H1 (cell line): ENCODE measurements at places on chromosomes 11 and 22.

DNA sequence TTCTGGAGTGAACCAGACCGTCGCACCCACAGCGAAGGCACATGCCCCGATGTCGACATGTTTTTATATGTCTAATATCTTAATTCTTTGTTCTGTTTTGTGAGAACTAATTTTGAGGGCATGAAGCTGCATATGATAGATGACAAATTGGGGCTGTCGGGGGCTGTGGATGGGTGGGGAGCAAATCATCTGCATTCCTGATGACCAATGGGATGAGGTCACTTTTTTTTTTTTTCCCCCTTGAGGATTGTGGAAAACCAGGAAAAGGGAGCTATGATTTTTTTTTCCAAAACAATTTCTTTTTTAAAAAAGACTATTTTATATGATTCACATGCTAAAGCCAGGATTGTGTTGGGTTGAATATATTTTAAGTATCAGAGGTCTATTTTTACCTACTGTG, 49.2 kb upstream of the OR4B1 start:
- no peak for DNase-seq

DNA sequence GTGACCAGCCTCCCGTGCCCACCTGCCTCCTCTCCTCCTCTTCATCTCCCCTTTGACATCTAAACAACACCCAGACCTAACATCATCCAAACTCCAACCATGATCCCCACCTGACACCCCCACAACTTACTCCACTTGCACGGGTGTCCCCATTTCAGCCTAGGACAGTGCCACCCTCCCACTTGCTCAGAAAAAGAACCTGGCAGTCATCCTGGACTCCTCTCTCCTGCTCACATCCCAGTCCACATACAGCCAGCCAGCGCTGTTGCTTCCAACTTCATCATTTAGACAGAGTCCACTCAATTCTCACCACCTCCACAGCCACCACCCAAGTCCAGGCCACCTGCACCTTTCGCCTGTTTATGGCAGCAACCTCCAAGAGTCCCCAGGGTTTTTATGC, 485.7 kb downstream of the MN1 start:
- no peak for DNase-seq

DNA sequence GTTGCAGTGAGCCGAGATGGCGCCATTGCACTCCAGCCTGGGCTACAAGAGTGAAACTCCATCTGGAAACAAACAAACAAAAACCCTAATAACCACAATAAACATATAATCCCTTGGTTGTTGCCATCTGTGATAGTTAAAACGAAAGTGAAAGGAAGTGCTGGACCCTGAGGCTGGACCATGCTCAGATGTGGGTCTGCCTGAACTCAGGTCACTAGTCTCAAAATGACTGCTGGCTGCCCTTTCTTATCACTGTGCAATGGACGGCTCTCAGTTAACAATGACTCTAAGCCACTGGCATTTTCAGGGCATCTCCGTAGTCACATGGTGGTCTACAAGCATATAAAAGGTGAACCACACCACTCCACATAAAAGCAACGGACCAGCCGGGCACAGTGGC, 48.2 kb upstream of the FTH1 start:
- no peak for DNase-seq

DNA sequence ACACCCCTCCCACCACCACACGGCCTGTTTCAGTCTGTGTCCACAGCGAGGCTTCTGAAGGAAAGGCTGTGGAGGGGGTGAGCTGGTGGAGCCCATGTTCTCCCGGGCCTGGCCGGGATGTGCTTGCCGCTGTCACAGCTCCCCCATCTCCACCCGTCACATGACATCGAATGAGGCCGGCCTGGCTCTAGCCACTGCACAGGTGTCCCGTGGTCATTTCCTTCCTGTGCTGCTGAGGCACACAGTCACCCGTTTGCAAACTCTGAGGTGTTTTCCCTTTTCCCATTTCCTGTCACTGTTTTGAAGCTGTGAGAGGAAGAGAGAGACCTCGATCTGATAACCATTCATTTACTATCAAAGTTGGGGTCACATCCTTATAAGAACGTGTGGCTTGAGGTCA, 55.7 kb upstream of the CLDN5 start:
- no peak for DNase-seq

DNA sequence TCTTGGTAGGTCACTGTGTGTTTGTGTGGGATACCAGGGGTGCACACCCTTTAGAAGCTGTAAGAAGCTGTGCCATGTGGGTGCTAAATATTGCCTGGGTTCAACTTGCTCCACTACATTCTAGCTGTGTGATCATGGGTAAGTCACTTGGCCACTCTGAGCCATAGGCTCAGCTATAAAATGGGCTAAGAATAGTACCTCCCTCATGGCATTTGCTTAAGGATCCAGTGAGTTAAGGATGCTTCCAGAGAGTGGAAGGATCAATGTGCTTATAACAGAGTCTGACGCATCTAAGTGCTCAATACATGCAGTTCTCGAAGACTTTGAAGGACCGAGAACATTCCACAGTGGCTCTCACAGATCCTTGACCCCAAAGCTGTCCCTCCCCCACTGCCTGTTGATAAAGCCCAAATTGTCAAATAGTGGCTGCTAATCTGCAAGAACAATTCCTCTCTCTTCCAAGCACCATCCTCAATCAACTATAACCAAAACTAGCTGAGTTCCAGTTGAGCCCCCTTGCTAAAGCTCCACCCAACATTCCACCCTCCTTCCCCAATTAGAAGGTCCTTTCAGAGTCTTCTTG, 13.2 kb upstream of the TMPRSS6 start:
- DNase-seq = no peak

DNA sequence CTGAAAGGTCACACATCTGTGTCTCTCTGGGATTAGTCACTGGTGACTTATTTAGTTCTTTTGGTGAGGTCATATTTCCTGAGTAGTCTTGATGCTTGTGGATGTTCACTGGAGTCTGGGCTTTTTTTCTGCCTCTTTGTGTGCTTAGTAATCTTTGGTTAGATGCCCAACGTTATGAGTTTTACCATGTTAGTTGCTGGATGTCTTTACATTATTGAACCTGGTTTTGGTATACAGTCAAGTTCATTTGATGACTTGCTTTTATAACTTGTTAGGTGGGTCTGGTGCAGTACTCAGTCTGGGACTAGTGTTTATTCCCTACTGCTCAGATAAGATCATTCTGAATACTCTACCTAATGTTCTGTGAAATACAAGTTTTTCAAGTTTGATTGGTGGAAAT, 26.2 kb upstream of the SLC37A2 start:
- no peak for DNase-seq

DNA sequence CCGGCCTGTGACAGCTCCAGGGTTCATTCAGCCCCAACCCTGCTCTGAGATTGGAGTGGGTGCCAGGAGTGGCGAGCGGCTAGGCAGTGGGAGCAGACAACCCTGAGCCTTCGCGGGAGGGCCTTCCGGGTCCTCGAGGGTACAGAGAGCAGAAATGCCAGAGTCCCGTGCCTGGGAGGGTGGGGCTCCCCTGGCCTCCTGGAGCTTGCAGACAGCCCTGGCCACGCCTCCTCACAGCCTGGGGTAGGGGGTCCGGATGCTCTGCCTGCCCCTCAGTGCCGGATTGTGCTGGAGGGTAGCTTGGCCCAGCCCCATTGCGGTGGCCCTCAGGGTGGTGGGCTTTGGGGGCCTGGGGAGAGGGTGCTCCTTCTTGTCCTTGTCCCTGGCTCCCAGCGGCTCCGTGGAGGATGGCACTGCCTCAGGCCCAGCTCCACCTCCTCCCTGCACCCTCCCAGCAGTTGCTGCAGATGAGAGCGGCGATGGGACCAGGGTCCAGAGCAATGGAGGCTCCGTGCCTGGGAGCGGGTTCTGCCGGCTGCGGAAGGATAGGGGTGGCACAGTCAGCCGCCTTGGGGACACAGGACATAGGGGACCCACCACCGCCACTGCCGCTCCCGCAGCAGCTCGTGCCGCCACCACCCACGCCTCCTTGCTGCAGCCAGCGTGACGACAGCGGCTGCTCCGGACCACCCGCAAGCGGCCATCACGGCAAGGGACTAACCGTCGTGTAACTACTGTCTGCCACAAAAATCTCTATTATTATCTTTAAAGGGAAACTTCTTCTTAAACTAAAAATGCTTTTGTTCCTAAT, 34.9 kb upstream of the OR10G7 start:
- DNase-seq = no peak

DNA sequence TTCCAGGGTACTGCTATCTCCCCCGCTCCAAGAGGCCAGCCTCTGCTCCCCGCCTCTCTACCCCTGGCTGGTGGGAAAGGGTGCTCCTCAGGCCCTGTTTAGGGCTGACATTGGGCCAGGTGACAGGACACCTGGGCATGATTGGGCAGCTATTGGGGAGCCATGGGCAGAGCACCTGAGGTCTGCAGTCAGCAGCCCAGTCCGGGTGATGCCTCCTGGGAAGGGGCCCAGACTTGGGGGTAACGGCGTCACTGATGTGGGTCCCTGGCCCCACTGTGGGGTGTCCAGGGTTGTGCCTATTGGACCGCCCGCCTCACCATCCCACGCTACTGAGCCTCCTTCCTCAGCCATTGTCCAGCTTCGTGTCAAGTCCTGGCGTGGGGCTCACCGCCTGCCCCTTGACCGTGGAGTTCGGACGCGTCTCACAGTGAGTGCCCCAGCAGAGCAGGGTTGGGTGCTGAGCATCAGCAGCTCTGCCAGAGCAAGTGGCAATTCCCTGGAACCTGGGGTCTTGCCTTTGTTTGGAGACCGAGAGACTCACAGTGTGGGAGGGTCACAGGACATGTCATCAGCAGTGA, 2.8 kb upstream of the GATD1 start:
- DNase-seq = no peak

DNA sequence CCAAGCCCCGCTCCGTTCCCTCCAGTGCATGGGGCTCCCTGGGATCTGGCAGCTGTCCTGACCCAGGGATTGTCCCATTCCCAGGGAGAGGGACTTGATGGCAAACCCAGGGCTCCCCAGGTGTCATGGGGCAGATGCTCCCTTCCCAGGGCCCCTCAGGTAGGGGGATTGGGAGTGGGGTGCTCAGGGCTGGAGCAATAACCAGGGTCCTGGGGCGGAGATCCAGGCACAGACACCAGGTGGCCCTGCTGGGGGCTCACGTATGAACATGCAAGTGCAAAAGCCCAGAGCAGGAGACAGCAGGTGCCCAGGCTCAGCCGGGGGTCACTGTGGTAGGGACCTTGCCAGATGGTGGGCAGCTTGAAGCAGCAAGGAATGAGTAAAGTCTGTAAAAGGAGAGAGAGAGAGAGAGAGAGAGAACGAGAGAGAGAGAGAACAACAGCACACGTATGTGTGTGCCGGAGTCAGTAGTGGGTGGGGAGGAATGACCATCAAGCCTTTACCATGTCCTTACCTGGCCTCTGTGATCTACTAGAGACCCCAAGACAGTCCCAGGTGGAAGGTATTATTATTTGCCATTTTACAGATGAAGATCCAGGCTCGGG, 19.3 kb upstream of the MPPED1 start:
- DNase-seq = no peak

- DNase-seq = no peak
Measured at GRCh38 chr11:133406489-133406888, 125.8 kb downstream of the OPCML start.

DNA sequence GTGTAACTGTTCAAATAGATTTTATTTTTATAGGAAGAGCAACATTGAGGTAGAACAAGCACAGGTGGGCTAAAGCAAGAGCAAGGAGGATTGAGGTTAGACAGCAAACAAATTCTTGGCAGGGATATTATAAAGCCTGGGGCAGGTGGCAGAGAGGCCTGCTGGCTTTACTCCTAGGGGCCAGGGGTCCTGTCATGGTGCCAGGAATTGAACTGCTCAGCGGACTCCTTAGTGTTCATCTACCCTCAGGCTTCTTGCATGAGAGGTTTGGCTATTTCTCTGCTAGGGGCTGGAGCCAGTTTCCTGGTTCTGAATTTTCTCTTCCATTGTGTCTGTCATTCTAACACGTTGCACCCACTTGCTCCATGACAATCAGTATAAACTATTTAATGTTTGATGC, 217.2 kb upstream of the NCAM1 start:
- DNase-seq = no peak

- peak; percentile 54 for DNase-seq
Measured at GRCh38 chr22:45645150-45645525, 26.5 kb upstream of the ATXN10 start.

DNA sequence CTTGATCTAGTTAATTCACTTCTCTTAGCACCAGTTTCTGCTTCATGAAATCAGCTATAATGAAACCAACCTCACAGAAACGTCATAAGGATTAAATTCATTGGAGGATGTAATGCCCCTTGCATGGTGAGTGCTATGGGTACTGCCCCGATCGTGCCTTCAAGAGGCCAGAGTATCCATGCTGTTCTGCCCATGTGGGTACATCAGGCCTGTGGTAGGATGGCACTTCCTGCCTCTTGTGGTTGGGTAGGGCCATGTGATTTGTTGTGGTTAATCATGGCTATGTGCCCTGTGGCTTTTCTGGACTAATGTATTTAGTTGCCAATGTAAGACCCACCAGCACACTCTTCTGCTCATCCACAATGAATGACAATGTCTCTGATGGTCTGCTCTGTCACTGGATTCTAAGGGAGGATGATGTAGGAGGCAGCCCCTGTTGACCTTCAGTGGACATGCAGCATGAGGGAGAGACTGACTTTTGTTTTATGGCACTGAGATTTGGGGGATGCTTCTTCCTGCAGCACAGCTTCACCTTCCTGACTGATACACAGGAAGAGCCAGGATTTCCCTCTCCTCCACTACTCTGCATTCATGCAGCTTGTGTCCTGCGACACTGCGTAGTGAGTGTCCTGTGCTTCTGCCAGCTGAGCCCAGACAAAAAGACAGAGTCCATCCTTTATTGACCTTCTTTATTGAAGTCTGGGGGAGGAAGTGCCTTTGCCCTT, 66.2 kb downstream of the DHCR7 start:
- no peak for DNase-seq

DNA sequence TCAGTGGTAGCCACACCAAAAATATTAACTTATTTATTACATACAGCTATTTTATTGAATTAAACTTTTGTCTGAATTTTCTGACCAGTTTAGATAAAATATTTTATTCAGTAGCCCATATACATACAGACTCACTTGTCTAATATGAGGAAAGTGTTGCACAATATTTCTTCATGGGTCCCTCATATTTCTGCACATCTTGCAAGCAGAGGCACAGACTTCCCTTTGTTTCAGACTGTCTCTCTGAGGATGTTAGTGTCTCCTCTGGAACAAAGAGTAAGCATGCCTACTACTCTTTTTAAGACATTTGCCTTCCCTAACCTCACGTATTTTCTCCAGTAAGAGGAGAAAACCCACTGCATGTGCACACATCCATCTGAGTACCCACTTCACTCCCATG, 81.2 kb downstream of the OR5AK2 start:
- DNase-seq = no peak

GRCh38 chr22:49332691-49333090, 495.0 kb downstream of the BRD1 start:
- no peak for DNase-seq
